Thoracic aorta (tissue), 2 donors: ENCODE measurements at places on chromosomes 2 and 18. TPM values are rescaled to one million over a fixed set of nuclear protein-coding genes. Genes with fewer than 3 reads are reported as not detected.

The ABCB11 gene
- total RNA-seq: not detected

The NDC80 gene
- total RNA-seq: not detected

The HOXD12 gene
- total RNA-seq: not detected

The CFAP53 gene
- 0.35 TPM for total RNA-seq

- H3K4me1 ChIP-seq: peaks cover 6% of the 10 kb centered on the region
- no peak overlapping the region for H3K4me3 ChIP-seq
- DNase-seq: no peak
- no peaks in the 10 kb centered on the region for H3K27me3 ChIP-seq
- no peak overlapping the region for H3K27ac ChIP-seq
Measured at GRCh38 chr2:62566847-62567246, 60.9 kb upstream of the TMEM17 start.

- no peaks in the 10 kb centered on the region for H3K27me3 ChIP-seq
- H3K4me3 ChIP-seq: no peak overlapping the region
- H3K4me1 ChIP-seq: peaks cover 19% of the 10 kb centered on the region
- no peaks in the 10 kb centered on the region for H3K36me3 ChIP-seq
- DNase-seq: no peak
Measured at GRCh38 chr2:8234757-8235374, 447.0 kb upstream of the ID2 start.

GRCh38 chr18:8424917-8425725 is 184.1 kb upstream of the RAB12 start:
- no peak overlapping the region for H3K27ac ChIP-seq
- DNase-seq: no peak
- H3K36me3 ChIP-seq: no peaks in the 10 kb centered on the region
- H3K4me3 ChIP-seq: no peak overlapping the region
- no peaks in the 10 kb centered on the region for H3K4me1 ChIP-seq
- H3K27me3 ChIP-seq: no peaks in the 10 kb centered on the region

GRCh38 chr2:236209996-236210395 is 41.8 kb upstream of the GBX2 start:
- H3K4me3 ChIP-seq: no peak overlapping the region
- no peaks in the 10 kb centered on the region for H3K27me3 ChIP-seq
- no peaks in the 10 kb centered on the region for H3K4me1 ChIP-seq
- no peaks in the 10 kb centered on the region for H3K36me3 ChIP-seq
- H3K27ac ChIP-seq: no peak overlapping the region

DNA sequence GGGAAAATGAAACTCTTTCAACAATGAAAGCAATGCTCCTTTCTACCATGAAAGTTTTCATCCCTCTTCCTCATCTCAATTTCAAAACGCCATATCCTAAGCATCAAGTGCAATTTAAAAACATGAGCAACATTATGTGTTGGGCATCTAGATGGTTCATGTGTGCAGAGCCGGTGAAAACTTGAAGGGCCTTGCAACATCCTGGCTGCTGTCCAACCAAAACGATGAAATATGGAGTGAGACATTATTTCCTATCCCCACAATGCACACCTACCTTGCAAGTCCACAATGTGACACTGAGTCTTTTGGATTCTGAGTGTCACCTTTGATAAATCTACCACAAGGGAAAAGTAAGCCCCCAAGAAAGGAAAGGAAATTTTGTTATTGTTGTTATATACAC is 110.0 kb downstream of the NCKAP5 start:
- H3K27ac ChIP-seq: no peak overlapping the region
- no peak overlapping the region for H3K4me3 ChIP-seq
- no peak for DNase-seq
- H3K36me3 ChIP-seq: no peaks in the 10 kb centered on the region
- no peaks in the 10 kb centered on the region for H3K27me3 ChIP-seq

DNA sequence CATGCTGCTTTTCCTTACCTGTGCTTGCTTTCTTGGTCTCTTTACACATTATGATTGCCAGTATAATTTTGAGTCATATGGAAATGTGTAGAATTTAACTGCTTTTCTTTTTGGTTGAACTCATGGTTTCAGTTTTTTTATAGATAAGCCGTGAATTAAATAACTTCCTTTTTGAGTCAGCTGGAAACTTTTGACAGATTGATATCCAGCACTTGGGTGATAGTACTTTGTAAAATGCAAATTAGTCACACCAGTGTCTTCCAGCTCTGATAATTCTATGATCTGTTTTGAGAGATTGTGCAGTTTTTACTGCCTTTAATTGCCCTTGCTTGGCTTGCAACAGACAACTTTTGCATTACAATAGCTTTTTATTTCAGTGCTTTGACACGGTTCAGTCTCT is 86.4 kb downstream of the NCOA1 start:
- no peak overlapping the region for H3K27ac ChIP-seq
- H3K27me3 ChIP-seq: no peaks in the 10 kb centered on the region
- H3K4me3 ChIP-seq: no peak overlapping the region

DNA sequence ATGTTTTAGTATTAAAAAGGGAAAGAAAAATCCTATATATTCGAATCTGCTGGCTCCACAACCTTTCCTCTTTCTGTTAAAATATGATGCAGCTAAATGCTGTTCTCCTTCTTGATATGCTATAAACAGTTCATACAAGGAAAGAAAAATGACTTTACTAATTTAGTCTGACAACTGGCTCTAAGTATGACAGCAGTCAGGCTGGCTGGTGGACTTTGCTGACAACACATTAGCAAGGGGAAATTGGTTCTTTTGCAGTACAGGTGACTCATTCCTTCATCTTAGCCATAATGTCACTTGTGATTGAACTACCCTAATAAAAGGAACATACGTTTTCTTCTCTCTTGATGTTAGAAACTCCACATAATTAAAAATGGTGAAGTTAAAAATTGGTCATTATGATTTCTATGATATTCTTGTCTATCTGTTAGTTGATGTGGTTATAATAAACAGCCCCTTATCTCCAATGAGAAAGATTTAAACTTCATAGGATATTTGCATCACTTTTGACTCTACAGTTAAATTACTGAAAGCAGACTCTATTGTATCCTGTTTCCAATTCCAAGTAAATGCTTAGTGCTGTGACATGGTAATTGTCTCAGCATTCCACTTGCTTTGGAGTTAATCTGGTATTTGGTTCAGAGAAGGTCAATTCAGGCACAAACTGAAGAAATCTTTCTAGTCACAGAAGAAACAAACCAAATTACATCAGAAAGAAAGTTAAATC is 315.3 kb upstream of the GULP1 start:
- no peak overlapping the region for H3K4me3 ChIP-seq
- H3K27ac ChIP-seq: no peak overlapping the region
- DNase-seq: no peak
- no peaks in the 10 kb centered on the region for H3K36me3 ChIP-seq

DNA sequence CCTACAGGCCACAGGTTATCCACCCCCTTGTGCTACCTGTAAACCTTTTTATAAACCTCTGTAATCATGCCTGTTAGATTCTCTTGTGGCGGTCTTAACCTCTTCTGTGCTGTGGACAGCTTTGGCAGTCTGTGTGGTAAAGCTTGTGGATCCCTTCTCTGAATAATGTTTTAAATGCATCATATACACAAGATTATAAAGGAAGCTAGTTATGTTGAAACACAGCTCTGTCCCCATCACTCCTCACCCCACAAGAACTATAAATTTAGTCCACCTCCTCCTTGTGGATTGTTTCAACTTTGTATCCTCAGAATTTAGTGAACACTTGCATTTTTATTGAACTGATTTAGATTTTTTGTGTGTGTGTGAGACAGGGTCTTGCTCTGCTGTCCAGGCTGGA is 107.7 kb downstream of the ICA1L start:
- DNase-seq: no peak
- no peaks in the 10 kb centered on the region for H3K36me3 ChIP-seq
- H3K27me3 ChIP-seq: no peaks in the 10 kb centered on the region

DNA sequence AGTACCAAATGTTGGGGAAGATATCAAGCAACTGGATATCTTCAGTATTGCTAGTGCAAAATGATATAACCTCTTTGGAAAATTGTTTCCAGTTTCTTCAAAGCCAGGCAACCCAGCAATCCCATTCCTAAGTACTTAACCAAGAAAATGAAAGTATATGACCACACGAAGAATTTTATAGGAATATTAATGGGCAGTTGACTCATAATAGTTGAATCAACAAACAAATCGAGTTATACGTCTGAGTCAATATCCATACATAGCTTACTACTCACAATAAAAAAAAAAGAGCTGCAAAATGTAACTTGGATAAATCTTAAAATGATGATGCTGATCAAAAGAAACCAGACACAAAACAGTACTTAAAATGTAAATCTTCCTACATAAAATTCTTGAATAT is 810.4 kb downstream of the METTL4 start:
- no peak overlapping the region for H3K27ac ChIP-seq
- H3K4me1 ChIP-seq: no peaks in the 10 kb centered on the region
- H3K4me3 ChIP-seq: no peak overlapping the region
- no peaks in the 10 kb centered on the region for H3K36me3 ChIP-seq

GRCh38 chr2:184004948-184005672 is 593.2 kb upstream of the ZNF804A start:
- H3K36me3 ChIP-seq: no peaks in the 10 kb centered on the region
- H3K27me3 ChIP-seq: no peaks in the 10 kb centered on the region
- H3K27ac ChIP-seq: no peak overlapping the region
- no peaks in the 10 kb centered on the region for H3K4me1 ChIP-seq

DNA sequence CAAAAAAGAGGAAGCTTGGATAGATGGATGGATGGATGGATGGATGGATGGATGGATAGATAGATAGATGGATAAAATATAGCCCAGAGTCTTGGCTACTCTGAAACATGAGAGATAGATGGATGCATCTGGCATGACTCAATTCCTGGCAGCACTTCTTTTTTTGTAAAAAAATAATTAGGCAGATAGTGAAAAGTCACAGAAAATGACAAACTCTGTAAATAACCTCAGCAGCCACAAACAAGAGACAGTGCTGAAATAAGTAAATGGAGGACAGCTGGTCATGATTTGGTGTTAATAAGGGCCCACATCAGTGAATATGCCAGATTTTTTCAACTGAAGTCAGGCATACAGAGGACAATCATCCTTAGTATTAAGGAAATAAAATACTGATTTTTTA is 585.0 kb upstream of the GCFC2 start:
- H3K36me3 ChIP-seq: no peaks in the 10 kb centered on the region
- no peak overlapping the region for H3K27ac ChIP-seq
- H3K27me3 ChIP-seq: no peaks in the 10 kb centered on the region
- no peak for DNase-seq
- H3K4me1 ChIP-seq: no peaks in the 10 kb centered on the region
- H3K4me3 ChIP-seq: no peak overlapping the region

DNA sequence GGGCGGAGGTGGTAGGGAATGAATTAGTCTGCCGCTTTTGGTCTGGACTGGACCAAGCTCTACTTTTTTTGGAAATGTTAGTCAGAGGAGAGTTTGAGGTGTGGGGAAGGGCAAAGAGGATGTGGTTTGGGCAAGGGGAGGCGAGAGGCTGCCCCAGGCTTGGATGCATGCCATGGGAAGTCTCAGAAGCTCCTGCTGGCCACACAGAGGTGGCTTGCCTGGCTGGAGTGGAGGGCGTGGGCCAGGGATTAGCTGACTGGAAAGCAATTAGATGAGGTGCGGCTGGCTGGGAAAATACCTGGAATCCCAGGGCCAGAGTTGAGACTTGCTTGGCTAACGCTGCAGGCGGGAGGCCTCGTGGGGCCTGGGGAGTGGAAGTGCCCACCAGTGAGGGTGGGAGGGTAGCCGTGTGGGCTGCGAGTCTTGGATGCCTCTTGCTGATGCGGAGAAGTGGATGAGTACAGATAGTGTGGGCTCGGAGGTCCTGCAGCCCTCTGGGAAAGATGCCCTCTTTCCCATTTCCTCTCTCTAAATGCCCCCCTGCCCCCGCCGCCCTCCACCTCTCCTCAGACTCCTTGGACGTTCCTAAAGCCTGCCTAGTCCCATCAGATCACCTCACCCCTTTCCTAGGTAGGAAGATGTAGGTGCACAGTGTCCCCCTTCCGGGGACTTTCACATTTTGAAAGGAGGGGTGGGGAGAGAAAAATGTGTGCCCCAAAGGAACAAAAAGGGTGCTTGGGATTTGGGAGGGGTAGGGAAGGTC is 117.6 kb downstream of the SMAD7 start:
- DNase-seq: no peak
- H3K27ac ChIP-seq: no peak overlapping the region
- peaks cover 54% of the 10 kb centered on the region for H3K4me1 ChIP-seq
- H3K27me3 ChIP-seq: no peaks in the 10 kb centered on the region
- peak overlapping the region; percentile 47 for H3K4me3 ChIP-seq

DNA sequence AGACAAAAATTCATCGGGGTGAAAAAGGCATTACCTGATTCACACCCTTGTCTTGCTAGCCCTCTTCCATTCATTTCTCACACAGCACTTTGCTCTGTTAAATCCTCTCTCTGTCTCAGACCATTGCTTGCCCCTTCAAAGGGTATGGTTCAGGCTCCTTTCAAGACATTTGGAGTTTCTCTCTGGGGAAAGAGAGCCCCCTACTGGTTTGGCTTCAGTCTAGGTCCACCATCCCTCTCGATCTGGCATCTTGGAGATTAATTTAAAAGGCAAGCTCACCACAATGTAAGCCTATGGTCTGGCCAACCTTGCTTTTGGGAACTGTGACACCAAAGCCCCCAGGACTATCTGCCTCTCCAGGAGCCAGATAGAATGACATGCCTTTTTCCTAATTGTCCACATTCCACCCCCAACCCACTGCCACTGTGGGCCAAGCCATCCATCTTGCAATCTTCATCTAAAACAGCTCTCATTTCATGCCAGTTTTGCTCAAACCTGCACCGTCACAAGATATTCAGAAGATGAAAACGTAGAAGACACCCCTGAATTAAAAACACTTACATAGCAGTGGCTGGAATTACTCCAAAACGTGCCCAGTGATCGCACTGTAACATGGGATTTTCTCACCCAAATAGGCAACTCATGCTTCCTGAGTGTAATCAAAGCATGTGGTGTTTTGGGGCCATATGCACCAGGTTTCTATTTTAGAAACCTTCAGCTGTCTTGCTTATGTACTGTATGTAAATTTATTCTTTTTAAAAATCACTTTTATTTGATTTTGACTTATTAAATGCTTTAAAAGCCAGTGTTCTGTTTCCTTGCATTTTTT is 93.9 kb downstream of the FARSB start:
- H3K36me3 ChIP-seq: no peaks in the 10 kb centered on the region
- H3K4me1 ChIP-seq: no peaks in the 10 kb centered on the region
- H3K27me3 ChIP-seq: no peaks in the 10 kb centered on the region

DNA sequence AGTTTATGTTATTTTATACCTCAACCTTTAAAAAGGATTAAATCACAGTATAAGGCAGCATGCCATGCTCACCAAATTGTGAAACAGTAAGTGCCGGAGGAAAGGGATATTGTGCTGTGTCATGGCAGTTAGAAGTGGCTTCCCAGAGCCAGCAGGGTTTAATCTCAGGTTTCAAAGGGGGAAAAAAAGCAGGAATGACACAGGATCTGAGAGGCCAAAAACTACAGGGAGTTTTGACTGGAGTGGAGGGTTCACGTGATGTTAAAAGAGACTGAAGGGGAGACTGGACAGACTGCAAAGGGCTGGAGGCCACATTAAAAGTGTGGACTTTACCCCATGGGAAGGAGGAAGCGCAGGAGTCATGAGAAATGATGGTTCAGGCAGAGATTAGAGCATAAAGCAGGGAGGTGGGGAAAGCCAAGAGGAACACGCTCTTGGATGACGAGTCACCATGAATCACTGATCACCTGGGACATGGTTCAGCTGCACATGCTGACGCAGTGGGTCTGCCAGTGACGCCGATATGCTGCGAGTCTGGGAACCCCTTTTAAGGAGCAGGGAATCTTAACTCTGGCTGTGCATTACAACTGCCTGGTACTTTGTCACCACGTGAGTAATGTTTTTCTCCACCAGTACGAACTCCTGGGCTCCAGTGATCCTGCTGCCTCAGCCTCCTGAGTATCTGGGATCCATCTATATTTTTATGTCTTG is 6.1 kb downstream of the CHMP1B start:
- H3K4me3 ChIP-seq: peak overlapping the region; percentile 38
- peak overlapping the region; percentile 77 for H3K27ac ChIP-seq
- DNase-seq: peak; percentile 69
- H3K4me1 ChIP-seq: peaks cover 19% of the 10 kb centered on the region

GRCh38 chr2:43803113-43803512 is 29.3 kb downstream of the DYNC2LI1 start:
- H3K4me3 ChIP-seq: no peak overlapping the region
- no peaks in the 10 kb centered on the region for H3K27me3 ChIP-seq
- no peaks in the 10 kb centered on the region for H3K4me1 ChIP-seq
- H3K36me3 ChIP-seq: no peaks in the 10 kb centered on the region
